ENCODE measurements at places on chromosomes 3 and 15.
A peak's percentile ranks its signal among the peaks of the same experiment; 100 is the strongest.

DNA sequence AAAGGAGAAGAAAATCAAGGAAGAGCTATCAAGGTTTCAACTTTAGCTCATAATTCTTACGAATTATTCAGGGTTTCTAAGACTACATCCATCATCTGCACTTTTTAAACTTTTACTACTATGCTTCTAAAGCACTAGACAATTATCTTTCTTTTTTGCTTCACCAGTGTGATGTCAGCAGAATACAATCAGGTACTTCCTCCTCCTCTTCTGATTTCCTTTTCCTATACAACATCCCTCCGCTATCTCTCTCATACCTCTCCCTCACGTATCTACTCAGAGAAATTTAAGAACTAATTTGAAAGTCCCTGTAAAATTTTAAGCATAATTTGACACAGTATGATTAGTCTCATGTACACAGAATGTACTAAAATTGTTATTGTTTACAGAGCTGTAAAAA, 47.3 kb upstream of the USP50 start:
- DNase-seq: no peak

- no peak for DNase-seq
Observed at GRCh38 chr3:47594792-47595191, 16.1 kb upstream of the CSPG5 start.

GRCh38 chr3:31178467-31178866, 284.0 kb upstream of the GADL1 start:
- no peak for DNase-seq

DNA sequence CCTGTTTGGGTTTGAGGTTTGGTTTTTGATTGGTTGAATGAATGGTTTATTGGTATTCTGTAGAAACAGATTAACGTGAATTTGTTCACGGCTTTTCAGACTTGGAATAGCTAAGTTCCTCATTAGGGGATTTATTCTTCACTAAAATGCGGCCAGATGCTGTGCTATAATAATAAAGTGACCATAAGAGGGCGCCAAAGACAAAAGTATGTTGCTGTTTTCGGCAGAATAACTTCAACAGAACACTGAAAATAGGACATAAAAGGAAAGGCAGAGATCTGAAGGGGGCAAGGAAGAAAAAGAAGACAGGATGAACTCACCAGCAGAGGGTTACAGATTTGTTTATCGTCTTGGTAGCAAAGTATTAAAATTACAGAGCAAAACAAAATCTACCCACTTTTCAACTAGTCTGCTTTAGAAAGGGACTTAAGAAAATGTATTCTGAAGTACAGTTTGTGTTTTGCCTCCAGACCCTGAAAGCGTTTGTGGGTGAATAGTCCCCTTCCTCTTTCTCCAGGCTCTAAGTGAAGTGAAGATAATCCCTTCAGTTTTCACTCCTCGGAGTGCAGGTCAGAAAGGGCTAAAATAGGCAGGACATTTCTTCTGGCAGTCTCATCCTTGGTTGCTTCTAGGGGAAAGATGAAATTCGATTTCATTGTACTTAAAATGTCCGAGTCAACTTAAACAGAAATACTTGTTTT, 147.6 kb downstream of the IL20RB start:
- peak; percentile 62 for DNase-seq

GRCh38 chr15:29873264-29873663, 51.0 kb upstream of the TJP1 start:
- no peak for DNase-seq

Measured in EH (cell line).